ENCODE measurements at places on chromosomes 7 and 10.
A peak's percentile ranks its signal among the peaks of the same experiment; 100 is the strongest.

- peak; percentile 65 for DNase-seq
Observed at GRCh38 chr10:17026686-17027485, 102.7 kb downstream of the CUBN start.

- DNase-seq: no peak
Observed at GRCh38 chr7:129529643-129530042, 27.3 kb downstream of the SMKR1 start.

DNA sequence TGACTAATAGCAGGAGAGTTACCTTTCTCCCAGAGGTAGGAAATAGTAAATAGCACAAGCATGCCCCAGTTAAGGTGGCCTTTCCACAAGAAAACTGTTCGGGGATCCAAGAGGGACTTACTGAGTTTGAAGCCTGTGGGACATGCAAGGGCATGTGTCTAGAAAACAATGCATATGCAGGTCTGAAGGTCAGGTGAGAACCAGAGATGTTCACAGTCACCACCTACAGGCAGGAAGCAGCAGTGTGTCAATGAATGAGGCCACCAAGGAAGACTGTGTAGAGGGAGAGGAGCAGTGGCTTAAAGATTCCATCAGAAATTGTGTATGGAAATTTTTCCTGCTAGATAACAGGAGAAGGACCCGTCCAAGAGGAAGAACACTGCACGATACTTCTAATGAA is 66.0 kb downstream of the CALD1 start:
- DNase-seq: no peak

DNA sequence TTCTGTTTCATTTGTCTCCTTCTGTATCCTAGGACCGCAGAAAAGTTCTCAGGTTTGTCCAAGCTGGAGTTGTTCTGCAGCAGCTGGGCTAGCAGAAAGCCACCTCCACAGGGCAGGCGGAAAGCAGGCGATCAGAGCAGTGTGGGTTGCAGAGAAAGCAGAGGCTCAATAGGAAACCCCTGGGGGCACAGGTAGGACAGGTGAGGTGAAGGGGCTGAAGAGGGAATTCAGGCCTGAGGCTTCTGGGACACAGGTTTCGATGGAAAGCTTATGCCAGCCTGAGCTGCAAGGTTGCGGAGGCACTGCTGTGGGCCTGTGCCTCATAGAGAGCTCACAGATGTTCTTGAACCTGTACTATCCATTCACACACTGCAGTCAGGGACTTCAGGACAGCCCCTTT is 194.9 kb upstream of the TPK1 start:
- no peak for DNase-seq

DNA sequence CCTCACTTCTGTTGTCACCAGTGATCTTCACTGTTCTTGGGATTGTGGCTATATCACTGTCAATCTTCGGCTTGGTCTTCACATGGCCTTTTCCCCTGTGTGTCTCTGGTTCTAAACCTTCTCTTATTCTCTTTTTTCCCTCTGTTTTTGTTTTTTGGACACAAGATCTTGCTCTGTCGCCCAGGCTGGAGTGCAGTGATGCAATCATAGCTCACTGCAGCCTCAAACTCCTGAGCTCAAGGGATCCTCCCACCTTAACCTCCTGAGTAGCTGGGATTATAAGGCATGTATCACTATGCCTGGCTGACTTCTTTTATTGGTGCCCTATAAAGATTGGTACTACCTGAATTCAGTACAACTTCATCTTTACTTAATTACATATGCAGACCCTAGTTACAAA is 143.4 kb upstream of the EFCAB10 start:
- DNase-seq: no peak

GRCh38 chr7:20133803-20134202 is 83.4 kb downstream of the MACC1 start:
- DNase-seq: no peak

- no peak for DNase-seq
Observed at GRCh38 chr10:112712536-112712935, 237.5 kb upstream of the TCF7L2 start.

GRCh38 chr7:30184791-30185487 is 50.2 kb downstream of the MTURN start:
- no peak for DNase-seq

DNA sequence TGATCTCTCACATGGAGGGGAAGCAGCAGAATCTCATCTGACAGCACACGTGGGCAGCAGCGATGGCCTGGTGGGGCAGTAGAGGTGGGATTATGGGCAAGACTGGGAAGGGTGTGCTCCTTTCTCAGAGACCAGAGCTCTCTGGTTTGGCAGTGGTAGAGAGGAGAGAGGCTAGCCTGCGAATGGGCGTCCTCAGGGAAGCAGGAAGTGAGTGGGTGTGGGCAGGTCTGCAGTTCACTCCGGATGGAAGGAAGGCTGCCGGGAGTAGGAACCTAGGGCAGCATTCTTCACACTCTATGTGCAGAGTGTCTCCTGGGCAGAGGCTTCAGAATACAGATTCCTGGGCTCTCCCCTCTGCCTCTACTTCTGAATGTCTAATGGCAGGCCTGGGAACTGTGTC is 162.8 kb upstream of the BMPER start:
- DNase-seq: no peak

- DNase-seq: no peak
Observed at GRCh38 chr10:131452926-131453720, 141.6 kb upstream of the TCERG1L start.

DNA sequence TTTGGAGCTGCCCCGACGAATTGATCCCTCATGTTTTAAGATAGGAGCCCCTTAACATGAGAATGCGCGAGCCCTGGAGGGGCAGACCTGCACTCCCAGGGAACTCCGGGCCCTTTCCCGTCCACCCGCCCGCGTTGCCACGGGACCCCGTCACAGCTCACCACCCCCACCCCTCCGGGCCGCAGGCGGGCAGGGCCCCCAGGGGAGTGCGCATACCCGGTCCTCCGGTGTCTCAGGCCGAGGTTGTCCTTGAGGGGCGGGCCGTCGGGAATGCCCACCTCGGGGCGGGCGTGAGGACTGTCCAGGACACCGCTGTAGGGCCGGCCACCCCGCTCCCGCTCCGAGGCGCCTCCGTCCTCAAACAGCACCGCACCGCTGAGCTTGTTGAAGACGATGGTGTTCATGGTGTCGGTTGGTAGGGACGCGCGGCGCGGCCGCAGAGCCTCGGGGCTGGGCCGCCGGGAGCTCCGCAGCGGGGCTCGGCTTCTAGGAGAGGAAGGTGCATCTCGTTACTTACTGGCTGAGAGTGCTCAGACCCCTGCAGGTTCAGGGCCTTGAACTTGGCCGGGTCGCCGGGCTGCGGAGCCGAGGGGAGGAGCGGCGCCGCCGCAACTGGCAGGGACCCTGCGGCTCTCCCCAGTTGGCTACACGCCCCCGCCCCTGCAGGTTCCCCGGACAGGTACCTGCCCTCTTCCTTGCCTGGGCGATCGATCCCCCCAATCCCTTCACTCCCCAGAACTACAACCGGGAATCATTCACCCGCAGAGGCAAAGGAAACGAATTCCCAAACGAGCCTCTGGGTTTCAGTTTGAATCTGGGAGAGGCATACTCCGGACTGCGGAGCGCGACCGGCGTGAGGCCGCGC is 2.4 kb downstream of the MKX start:
- peak; percentile 9 for DNase-seq

- no peak for DNase-seq
Observed at GRCh38 chr10:103458720-103459119, at the start of gene CALHM1. Gene CALHM1, minus strand, starts transcription at chr10:103458900. Its CDS starts 149 bp downstream, at chr10:103458751.

GRCh38 chr10:69459101-69459790 is 8.0 kb downstream of the TSPAN15 start:
- DNase-seq: no peak

GRCh38 chr7:131035088-131035770 is 292.4 kb upstream of the MKLN1 start:
- DNase-seq: no peak

DNA sequence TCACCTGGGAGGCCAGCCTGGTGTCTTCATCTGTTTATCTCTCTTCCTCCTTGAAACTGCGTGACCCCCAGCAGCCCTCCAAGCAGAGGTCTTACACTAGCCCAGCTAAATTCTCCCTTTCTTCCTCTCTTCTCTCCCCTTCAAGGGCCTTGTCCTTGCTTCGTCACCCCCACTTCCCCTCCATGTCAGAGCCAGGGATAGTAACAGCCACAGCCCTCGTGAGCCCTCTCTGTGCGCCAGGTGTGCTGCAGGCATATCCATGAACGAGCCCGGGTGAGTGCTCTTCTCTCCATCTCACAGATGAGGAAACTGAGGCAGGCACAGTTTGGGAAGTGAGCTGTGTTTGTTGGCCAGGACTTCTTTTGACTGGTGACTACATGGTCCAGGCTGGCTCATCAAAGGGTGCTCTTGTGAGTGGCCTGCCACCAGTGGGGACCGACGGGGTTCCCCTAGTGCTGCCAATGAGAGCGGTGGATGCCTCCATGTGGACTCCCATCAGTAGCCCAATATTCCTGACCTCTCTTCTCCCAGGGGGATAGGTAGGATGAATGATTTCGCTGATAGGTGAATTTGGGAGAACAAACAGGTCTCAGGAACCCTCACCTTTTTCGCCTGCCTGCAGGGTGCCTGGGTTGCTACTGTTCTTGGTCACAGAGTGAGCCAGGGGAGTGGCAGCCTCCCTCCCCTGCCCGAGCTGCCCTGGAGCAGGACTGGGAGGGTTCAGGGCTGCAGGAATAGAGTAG is 38.1 kb downstream of the ADRA2A start:
- no peak for DNase-seq

GRCh38 chr7:37037286-37037685 is 313.0 kb upstream of the AOAH start:
- DNase-seq: no peak

- no peak for DNase-seq
Observed at GRCh38 chr7:108252177-108252576, 122.0 kb upstream of the LAMB4 start.

- no peak for DNase-seq
Observed at GRCh38 chr7:55075464-55076021, 56.7 kb downstream of the EGFR start.

DNA sequence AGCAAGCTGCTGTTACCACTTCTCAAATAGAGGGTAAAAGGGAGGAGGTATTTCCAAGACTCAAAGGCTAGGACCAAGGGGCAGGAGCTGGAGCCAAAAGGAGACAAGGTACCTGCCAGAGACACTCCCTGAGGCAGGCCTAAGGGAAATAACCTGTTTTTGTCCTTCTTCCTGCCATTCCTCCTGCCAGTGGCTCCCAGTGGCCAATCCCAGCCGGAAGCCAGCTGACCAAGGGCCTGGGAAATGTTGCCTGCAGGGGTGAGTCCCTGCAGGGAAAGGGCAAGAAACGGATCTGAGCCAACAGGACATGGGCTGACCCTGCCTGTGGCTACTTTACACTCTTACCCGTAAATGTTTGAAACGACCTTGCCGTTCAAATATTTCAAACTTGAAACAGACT is 3.5 kb downstream of the CYTH3 start:
- no peak for DNase-seq

GRCh38 chr7:22569586-22570321 is 69.8 kb upstream of the STEAP1B start:
- DNase-seq: no peak

- DNase-seq: no peak
Observed at GRCh38 chr7:92352009-92352408, 95.3 kb upstream of the GATAD1 start.

DNA sequence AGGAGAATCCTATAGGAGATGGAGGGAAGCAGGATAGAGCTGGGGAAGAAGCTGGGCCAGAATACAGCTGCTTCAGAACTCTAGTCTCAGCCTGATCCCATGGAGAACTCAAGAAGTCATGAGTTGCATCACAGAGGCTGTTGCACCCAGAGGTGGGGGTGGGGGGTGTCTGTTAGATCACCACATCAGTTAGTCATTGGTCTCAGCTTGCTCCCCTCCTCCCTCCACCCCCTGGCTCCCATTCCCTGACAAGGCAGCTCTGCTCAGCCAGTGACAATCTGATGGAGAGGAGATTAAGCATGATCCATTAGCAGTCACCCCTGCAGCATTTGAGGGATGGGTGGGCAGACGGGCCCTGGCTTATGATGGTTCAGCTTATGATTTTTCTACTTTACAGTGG is 58.4 kb upstream of the FGL2 start:
- DNase-seq: no peak

GRCh38 chr7:131568970-131569369 is 12.5 kb upstream of the PODXL start:
- no peak for DNase-seq

DNA sequence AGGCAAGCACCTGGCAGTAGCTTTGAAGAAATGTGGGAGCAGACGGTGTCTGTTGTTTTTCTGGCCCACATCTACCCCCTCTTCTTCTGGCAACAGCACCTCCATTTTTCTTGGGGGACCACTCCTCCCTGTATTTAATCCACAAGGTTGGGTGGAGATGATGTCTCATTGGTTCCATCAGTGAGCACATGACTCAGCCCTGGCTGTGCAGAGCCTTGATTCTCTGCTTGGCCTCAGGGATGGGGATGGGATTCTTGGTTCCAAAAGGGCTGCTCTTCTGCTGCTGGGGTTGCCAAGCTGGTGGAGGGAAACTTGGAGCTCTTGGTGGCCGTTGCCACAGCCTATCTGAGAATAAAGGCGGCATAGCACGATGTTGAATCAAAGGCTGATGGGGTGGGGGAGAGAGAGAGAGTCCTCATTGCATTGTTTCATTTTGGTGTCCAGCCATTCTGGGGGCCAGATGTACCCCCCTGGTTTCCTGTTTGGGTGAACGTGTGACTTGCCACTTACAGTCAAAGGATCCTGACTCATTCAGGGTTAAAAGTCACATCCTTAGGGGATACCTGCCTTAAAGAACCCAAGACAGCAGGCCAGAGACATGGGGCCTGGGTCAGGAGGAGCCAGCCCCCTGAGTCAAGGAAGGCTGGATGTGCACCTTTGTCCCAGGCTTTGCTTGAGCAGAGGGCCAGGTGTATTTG is 25.9 kb downstream of the GRK5 start:
- no peak for DNase-seq

DNA sequence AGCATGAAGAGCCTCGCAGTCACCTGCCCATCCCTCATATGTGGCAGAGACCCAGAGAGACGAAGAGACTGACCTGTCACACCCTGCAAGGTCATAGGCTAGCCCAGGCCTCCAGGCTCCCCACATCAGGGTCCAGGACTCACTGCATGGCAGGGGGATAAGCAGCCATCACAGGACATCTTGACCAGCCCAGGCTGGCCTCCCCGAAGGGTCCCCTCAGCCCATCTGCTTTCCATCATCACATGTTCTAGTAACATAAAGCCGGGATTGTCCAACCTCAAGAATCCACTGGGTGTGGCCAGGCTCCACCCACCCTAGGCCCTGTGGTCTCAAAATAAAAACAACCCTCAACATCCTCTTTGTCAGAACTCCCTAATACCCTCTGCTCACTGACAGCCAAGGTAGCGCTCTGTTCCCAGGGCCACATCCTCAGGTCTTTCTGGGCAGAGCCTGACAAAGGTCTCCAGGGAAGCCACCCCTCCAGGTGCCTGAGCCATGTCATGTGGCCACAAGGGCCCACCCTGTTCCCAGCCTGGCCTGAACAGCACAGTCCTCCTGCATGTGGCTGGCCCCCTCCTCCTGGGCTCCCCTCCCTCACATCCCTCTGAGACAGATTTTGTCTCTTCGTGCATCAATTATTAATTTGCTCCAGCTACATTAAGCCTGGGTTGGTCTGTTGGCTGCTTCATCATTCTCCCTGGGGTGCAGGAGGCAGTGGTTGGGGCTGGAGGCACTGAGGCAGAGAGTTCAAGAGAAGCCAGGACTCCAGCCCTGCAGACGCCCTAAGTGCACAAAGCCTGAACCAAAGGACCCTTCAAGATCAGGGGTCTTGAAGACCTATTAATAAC is 131.8 kb upstream of the UNC5B start:
- DNase-seq: no peak

All from activated effector memory CD4-positive, alpha-beta T cell treated with Interleukin-2 at 50 U/mL for 16 hours (primary cell).